Cerebellar nuclear complex (tissue), 1 donor: ENCODE measurements at places on chromosomes 7 and 10.

- DNase-seq = no peak
Measured at GRCh38 chr10:126803394-126803793, 101.8 kb upstream of the DOCK1 start.

DNA sequence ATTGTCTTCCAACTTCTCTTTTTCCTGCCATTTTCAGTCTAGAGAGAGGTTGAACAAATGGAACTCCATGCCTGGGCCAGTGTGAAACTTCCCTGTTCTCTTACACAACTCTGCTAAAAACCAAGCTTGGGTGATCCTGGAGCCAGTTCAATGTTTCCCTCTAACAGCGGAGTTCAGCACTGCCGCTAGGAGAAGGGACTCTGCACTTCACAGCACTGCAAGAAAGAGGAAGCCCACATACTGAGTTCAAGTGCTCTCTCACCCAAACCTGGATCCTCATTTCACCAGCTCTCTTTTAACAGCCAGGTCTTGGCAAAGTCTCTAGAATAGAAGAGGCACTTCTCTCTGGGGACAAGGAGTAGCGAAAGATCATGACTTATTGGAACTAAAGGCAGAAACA lies 18.8 kb downstream of the FOXI2 start:
- no peak for DNase-seq

- no peak for DNase-seq
Measured at GRCh38 chr7:146960773-146961391, 844.3 kb downstream of the CNTNAP2 start.

DNA sequence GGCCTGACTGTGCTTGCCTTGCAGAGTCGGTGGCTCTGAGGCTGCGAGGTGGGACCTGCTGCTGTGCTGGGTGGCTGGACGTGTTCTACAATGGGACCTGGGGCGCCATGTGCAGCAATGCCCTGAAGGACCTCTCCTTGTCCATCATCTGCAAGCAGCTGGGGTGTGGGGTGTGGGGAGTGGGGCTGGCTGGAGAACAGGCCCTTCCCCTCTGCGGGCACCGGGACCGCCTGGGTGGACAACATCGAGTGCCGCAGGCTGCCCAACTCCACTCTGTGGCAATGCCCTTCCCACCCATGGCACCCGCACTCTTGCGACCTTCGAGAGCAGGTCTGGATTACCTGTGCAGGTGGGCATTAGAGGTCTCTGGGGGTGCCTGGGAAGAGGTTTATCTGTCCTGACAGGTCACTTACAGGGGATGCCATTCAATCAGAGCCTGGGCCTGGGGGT lies 10.9 kb downstream of the SCART1 start:
- no peak for DNase-seq

DNA sequence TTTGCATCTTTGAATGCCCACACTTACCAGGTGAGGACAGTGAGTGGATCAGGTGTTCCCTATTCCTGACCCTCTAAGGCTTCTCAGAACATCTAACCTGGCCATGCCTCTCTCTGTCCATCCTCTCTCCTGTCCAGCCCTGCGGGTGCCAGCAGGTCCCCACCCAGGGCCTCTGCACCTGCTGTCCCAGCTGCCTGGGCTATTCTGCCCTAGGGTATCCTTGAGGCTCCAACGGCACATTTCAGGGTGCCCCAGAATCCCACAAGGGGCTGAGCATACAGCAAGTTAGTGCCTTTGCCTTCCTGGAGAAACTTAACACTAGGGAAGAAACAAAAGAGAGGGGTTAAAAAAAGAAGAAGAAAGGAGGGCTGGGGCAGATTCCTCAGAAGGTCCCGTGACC lies 107.4 kb downstream of the UNCX start:
- DNase-seq = no peak

GRCh38 chr7:97580205-97580604 lies 151.7 kb upstream of the TAC1 start:
- DNase-seq = no peak

DNA sequence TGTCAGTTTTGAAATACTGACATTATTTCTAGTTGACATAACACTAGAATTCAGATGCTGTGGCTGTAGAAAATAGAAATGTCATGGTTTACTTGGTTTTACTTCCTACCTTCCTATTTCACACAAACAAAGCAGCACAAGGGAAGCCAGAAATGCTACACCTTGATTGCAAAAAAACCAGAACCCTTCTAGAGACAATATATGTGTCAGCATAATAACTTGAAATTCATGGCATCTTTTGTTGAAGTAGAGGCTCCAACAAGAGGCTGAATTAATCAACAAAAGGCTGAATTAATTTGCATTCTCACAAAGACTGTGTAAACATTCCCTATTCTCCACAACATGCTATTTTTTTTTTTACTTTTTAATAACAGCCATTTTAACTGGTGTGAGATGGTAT lies 25.2 kb downstream of the ZNF117 start:
- no peak for DNase-seq

DNA sequence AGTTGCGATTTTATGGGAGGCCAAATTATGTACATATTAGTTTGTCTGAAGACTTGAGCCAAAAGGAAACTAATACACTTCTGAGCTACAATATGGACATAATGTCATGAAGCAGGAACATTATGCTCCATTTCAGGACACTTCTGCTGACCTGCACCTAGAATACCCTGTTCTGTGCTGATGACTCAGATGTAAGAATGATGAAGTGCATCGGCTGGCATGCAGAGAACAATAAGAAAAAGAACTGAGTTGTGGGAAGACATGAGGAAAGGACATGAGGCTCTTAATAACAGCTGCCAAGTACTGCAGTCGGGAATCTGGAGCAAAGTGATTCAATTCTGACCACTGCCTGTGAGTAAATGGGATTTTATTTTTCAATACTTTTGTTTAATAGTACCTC lies 192.9 kb upstream of the VSTM2A start:
- no peak for DNase-seq

GRCh38 chr10:978826-979421 lies 9.3 kb upstream of the GTPBP4 start:
- DNase-seq = no peak

- DNase-seq = no peak
Measured at GRCh38 chr10:3323865-3324498, 151.4 kb upstream of the PITRM1 start.

DNA sequence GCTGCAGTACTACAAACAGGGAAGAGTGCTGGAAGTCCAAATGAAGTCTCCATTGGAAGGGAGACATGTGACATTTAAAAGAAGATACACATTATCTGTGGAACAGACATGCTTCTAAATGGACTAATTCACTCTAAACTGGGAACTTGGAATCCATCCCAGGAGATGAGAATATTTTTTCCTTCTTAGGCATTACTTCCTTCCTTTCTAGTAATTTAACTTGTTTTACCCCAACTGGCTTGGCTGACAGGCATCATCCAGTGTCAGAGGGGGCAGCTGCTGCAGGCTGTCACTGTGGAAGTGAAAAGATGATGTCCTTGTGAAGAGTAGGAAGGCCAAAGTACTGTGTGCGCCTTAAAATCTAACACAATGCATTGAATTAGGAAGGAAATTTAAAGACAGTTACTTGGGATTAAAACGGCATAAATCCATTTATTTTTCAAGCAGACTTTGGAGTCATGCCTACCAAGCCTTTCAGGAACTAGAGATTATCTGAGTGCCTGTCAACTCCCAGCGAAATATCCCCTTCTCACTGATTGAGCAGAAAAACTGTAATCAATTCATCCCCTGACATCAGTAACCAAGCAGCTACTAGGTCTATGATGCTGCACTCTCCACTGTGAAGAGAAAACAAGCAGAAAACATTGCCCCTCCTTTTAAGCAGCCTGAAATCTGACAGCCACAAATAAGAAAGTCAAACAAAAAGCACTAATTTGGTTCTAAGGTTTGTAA lies 161.2 kb downstream of the DGKI start:
- no peak for DNase-seq

DNA sequence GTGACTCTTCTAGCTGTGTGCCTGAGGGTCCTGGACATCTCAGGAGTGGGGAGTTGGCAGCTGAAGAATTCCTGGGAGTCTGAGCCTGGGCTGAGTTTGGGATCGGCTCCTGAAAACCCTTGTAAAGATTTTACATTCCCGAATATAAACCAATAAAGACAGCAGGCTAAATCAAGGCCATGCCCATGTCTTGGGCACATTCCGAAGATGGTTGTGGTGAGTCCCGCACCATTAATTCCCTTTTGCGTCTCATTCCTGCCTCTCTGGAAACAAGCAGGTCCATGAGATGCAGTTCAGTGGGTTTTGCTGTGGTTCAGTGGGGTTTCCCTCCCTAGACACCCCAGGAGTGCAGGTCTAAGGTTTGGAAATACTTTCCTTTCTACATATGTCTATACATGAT lies 90.9 kb downstream of the COL26A1 start:
- no peak for DNase-seq

GRCh38 chr7:28729281-28729680 lies 228.8 kb downstream of the TRIL start:
- DNase-seq = no peak

- DNase-seq = no peak
Measured at GRCh38 chr7:159169391-159169790, 24.7 kb upstream of the VIPR2 start.

DNA sequence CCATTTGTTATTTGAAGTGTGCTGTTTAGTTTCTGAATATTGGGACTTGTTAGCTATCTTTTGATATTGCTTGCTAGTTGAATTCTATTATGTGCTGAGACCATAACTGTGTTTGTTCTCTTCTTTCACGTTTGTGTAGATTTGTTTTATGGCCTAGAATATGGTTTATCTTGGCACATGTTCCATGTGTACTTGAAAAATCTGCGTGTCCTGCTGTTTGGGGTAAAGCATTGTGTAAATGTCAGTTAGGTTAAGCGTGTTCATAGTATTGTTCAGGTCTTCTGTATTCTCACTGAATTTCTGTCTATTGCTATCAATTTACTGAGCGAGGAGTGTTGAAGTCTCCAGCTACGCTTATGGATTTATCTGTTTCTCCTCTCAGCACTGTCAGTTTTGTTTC lies 19.4 kb downstream of the MMP21 start:
- DNase-seq = no peak

- DNase-seq = no peak
Measured at GRCh38 chr7:2520131-2520760, 672 bp downstream of the LFNG start.

GRCh38 chr7:29288181-29289091 lies 93.9 kb downstream of the CHN2 start:
- peak; percentile 55 for DNase-seq

DNA sequence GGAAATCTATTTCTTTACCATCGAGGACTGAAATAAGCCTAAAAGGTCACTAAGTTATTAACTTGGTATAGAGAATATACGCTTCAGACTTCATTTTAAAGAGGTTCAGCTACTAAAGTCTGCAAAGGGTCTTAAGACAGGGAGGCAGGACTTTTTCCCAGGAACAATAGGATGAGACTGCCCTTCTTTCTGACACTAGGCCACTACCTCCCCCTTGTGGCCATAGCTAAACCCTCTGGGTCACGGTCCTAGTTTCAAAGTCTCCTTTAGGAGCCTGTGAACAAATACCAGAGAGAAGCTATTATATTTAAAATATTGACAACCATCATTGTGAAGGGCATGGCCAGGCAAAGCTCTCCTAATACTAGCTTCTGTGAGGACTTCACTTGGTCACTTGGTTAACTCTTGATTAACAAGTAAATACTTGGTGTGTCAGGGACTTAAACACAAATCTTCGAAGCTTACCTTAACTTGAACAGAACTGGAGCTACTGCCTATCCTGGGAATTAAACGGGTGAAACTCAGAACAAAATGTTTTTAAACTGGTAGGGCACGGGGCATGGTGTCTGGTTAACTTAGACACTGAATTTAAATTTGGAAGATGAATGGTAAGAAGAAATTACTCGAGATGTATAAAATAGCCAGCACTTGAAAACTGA lies 75.6 kb downstream of the CCDC6 start:
- peak; percentile 7 for DNase-seq

- no peak for DNase-seq
Measured at GRCh38 chr10:125125951-125126735, 34.2 kb downstream of the CTBP2 start.

- no peak for DNase-seq
Measured at GRCh38 chr10:98373260-98374040, 41.5 kb downstream of the PYROXD2 start.

DNA sequence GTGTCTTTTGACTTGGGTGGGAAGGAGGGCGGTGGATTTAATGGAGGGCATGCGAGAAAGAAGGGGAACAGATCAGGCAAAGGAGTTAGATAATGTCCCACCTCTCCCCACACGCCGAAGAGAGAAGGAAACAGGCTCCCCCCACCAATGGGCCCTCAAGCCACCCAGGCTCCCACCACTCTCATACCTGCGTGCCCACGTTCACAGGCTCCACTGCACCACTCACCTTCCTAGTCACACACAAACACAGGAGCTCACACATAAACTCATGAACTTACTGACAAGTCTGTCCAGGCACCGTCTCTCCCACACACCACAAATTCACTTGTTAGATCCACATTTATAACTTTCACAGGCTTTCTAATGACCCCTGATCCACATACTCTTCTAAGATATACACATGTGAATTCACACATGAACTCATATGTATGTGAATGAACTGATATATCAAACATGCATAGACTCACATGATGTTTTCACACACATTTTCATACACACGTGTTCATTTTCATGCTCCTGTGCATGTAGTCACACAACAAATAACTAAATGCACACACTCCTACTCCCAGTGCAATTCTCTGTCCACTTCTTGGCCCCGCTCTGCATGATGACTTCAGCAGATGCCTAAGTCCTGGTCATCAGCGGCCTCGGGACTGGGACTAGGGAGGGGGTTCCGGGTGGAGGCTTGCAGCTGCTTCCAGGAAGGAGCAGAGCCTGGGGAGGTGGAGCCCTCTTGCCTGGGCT lies 1.5 kb downstream of the LZTS2 start:
- DNase-seq = no peak

GRCh38 chr10:34206078-34206934 lies 608.8 kb downstream of the PARD3 start:
- no peak for DNase-seq

DNA sequence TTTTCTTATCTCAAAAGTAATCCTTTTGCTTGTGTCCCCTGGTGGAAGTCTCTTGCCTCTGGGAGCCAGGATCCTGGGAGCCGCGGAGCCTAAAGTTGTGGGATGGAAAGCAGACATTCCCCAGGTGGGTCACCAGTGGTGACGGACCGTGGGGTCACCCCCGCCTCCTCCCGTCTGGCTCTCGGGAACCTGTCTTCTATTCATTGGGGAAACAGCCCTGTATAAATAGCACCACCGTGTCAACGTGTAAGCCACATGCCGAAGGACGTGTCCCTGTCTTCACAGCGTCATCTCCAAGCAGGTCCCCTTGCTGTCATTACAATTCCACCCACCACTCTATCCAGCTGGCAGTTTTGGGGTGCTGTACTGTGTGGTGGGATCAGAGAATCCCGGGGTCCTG lies 87.5 kb downstream of the ELFN1 start:
- no peak for DNase-seq

- DNase-seq = no peak
Measured at GRCh38 chr10:70426823-70427222, 14.7 kb downstream of the NODAL start.

- DNase-seq = no peak
Measured at GRCh38 chr10:95208702-95209391, 14.8 kb downstream of the ACSM6 start.

GRCh38 chr7:133794479-133794878 lies 332.7 kb upstream of the LRGUK start:
- DNase-seq = no peak

- DNase-seq = peak; percentile 15
Measured at GRCh38 chr7:47536661-47537611, 45.0 kb downstream of the TNS3 start.
